ENCODE measurements at places on chromosomes 3 and 15.

- peak; percentile 5 for DNase-seq
Observed at GRCh38 chr3:57852896-57853295, 96.8 kb downstream of the SLMAP start.

- DNase-seq: peak; percentile 21
Observed at GRCh38 chr3:10703875-10704274, 112.2 kb upstream of the SLC6A11 start.

- no peak for DNase-seq
Observed at GRCh38 chr3:67118122-67118521, 120.0 kb downstream of the KBTBD8 start.

DNA sequence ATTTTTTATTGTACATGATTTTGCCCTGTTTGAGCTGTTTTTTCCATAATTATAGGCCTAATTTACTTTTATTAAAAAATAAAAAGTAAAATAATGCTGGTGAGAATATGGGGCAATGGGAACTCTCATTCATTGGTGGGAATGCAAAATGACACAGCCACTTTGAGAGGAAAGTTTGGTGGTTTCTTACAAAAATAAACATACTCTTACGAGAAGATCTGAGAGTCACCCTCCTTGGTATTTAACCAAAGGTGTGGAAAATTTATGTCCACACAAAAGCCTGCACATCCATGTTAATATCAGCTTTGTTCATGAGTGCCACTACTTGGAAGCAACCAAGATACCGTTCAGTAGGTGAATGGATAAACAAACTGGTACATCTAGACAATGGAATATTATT is 9.8 kb downstream of the MUC13 start:
- DNase-seq: no peak

DNA sequence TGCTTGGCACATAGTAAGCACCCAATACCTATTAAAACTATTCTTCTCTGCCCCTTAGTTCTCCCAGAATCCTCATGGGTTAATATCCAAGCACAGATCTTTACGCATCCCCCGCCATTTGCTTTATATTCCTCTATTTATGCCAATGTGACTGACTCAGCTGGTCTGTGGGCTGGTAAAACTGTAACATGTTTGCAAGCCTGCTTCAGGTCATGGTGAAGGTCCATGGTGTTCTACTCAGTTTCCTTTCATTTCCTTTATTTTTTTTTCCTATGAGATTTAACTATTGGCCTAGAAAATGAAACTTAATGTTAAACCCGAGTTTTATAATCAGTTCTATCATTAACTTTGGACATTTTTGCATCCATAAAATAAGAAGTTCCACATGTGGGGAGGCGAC is 47.0 kb downstream of the FRMD4B start:
- no peak for DNase-seq

DNA sequence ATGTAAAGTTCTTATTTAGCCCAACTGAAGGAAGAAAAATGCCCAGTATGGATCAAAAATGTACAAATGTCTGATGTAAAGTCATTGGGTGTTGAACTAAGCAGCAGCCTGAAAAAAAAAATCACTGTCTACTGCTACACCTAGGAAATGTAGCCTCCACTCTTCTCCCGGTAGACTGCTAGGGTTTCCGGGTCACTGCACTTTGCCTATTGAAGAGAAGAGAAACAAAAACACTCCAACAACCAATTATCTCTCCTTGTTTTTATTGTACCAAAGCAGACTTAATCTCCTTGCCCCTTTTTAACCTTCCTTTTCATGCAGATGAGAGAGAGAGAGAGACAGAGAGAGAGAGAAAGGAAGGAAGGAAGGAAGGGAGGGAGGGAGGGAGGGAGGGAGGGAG is 140.2 kb upstream of the SETMAR start:
- DNase-seq: no peak

GRCh38 chr3:23942546-23942945 is 2.5 kb upstream of the NR1D2 start:
- no peak for DNase-seq

DNA sequence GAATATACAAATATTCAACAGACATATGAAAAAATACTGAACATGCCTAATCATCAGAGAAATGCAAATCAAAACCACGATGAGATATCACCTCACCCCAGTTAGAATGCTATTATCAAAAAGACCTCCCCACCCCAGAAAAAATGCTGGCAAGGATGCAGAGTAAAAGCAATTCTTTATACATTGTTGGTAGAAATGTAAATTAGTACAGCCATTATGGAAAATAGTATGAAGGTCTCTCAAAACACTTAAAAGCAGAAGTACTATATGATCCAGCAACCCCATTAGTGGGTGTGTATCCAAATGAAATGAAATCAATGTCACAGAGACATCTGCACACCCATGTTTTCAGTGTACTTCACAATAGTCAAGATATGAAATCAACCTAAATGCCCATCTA is 308.7 kb downstream of the CHST2 start:
- DNase-seq: peak; percentile 32

DNA sequence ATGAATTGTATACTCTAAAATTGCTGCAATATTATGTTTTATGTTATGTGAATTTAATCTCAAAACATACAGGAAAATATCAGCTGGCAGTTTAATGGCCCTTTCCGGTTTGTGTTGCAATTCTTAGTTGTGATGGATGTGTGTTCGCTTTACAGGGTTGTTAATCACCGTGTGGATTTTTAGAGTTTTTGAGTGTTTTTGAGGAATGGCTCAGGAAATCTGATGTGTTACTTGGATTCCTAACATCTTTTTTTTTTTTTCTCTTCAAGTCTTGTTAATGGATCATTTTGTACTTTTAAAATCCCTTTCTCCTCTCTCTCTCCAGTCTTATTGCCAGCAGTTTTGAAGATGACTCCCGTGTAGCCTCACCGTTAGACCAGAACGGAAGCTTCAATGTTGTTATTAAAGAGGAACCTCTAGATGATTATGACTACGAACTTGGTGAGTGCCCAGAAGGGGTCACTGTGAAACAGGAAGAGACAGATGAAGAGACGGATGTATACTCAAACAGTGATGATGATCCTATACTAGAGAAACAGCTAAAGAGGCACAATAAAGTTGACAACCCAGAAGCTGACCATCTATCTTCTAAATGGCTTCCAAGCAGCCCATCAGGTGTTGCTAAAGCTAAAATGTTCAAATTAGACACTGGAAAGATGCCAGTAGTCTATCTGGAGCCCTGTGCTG is 35.7 kb downstream of the MGA start:
- peak; percentile 89 for DNase-seq

GRCh38 chr3:10933021-10933420 is 59.5 kb upstream of the SLC6A1 start:
- DNase-seq: no peak

DNA sequence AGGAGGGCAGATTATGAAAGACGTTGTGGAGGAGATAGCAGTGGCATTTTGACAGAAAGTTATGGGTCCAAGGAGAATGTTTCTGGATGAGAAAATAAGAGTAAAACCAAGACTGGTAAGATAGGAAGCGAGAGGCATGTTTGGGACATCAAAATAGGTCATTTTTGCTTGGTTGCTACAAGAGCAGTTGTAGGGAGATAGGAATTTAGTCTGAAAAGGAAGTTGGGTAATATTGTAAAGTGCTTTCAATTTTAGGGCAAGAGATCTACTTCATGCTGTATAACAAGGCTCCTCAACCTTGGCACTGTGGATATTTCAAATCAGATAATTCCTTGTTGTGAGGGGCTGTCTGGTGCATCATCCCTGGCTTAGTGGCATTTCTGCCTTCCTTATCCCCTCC is 118.0 kb upstream of the DPH6 start:
- no peak for DNase-seq

DNA sequence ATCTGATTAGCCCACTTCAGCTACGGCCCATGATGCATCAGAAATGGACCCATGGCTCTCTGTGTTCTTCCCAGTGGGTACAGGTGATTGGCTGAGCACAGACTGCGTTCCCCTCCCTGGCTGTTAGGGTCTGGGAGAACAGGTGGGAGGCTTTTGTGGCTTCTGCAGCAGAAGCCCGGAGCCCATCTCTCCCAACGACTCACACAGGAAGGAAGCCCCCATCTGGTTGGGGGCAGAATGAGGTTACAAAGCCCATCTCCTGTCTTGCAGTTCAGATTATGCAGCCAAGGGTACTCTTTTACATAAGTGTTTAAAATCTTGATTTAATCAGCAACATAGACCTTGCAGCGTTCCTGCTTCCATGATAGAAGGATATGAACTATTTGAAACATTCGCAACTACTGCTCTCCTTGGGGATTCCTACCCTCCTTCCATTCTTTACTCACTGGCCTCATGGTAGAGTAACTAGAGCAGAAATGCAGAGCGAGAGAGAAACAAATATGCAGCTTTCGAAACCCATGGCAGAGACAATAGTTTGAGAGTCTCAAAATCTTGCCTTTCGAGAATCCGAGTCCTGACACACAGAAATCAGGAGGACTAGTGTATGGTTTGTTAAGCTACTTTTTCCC is 291.3 kb downstream of the TLE3 start:
- DNase-seq: peak; percentile 10

- DNase-seq: no peak
Observed at GRCh38 chr3:59771768-59772181, 722.0 kb upstream of the CFAP20DC start.

GRCh38 chr3:124832782-124833709 is 54.1 kb downstream of the ITGB5 start:
- DNase-seq: no peak

GRCh38 chr15:39966521-39966920 is 32.6 kb downstream of the EIF2AK4 start:
- no peak for DNase-seq

GRCh38 chr3:108554229-108554628 is 35.0 kb downstream of the CIP2A start:
- DNase-seq: no peak

DNA sequence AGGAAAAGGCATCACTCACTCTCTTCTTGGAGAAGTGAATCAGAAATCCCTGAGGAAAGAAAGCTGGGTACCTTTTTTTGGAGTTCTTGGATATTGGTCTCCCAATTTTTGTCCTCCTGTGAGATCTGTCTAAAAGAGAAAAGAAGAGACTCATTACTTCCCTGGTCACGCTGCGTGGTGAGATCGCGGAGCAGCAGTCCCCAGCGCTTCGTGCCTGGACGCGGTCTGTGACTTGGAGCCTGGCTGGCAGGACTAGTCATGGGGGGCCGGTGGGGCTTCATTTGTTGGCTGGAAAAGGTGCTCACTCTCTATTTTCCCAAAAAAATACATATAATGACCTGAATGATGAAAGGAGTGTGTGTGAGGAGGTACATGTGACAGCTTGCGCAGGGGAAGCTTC is 144.0 kb downstream of the OCA2 start:
- DNase-seq: no peak

DNA sequence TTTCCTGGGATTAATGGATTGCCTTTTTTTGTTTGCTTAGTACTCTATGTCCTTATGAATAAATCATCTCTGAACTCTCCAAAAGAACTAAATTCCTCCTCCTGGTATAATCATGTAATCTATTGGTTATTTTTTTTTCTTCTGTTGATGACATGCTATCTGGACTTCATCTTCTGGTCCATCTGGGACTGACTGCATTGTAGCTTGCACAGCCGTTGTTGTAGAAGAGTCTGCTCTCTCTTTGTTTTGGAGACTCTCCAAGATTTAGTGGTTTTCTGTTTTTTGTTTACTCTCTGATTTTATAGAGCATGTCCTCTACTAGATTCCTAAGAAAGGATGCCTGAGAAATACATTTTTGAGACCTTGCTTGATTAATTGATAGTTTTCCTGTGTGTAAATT is 19.1 kb downstream of the IREB2 start:
- DNase-seq: no peak

Measured in NAMALWA (cell line).